ENCODE measurements at places on chromosomes 4 and X. TPM values are rescaled to one million over a fixed set of nuclear protein-coding genes. Genes with fewer than 3 reads are reported as not detected.

GRCh38 chr4:10321931-10322330, 135.3 kb downstream of the ZNF518B start:
- no peak for DNase-seq

SPIN2B gene
- total RNA-seq: 9.8 TPM

DNA sequence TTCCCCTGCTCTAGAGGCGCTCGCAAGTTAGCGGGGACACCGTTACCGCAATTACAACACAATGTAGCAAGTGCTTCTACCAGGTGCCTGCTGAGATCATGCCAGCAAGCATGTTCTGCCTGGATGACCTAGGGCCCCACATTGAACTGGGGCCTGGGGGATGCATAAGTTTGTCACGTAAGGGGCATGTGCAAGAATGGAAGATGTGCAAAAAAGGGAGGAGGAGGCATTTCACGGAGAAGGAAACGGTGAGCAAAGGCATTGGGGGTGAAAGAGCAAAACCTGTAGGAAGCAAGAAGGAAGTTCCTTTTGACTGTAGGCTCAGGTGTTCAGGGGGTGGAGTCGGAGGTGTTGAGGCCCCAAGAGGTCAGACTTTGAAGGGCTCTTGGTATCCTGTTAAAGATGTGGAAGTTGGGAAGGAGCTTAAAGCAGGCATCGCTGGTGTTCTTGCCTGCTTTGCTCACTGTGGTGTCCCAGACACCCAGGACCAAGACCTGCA, 602 bp upstream of the SCARB2 start:
- no peak for DNase-seq

NOX1 gene
- not detected for total RNA-seq

GRCh38 chr4:173281406-173282255, 52.5 kb downstream of the HMGB2 start:
- no peak for DNase-seq

DNA sequence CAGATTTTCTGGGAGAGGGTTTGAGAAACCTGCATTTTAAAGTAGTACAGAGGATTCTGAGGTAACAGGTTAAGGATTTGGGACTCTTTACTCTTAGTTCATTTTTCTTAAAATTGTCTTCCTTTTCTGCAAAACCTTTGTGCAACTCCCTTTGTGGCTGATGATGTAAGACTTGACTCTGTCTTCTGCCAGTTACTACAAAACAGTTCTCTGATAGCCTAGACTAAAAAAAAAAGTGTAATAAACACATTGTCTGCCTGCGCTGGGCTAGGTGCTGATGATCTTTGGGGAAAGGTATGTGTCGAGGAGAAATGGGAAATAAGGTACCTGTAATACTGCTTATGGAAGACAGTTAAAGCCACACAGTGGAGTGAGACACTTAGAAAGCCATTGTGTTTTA, 28.7 kb downstream of the IL13RA1 start:
- DNase-seq: no peak

DNA sequence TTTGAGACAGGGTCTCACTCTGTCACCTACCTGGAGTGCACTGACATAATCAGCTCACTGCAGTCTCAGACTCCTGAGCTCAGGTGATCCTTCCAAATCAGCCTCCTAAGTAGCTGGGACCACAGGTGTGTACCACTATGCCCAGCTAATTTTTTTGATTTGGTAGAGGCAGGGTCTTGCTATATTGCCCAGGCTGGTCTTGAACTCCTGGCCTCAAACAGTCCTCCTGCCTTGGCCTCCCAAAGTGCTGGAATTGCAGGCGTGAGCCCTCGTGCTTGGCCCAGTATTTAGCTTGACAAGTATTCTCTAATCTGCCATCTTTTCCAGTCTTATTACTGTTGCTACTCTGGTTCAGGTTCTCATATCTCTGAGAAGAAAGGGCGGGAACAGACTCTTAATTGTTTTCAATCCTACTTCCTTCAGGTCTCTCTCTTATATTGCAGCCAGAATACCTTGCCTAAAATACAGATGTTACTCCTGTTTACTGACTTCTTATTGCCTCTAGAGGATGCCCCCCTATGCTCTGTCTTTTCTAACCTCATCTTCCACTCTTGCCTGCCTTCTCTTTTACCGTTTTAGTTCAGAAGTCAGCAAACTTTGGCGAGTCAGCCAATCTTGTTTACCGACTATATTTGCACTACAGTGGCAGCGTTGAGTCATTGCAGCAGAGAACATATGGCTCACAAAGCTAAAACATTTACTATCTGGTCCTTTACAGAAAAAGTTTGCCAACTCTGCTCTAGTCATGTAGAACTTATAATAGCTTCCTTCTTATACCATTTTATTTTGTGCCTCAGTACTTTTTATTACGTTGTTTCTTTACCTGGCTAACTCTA, 19.0 kb downstream of the MRPL1 start:
- no peak for DNase-seq

DNA sequence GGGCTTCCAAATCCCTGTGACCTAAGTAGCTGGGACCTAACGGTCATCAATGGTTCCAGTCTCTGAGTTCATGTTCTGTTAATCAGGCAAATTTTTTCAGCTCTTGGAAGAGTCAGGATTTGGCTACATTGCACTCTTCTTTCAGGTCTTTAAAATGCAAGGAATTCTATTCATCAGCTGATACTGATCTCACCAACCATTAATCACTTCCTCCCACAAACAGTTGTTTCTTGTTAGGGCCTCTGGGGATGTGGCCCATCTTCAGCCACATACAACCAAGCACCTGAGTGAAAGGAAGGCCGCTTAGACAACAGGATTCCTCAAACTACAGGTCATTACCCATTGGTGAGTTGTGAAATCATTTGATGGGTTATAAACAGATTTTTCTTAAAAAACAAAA, 71.7 kb downstream of the FANCB start:
- no peak for DNase-seq

GRCh38 chr4:98610431-98610830, 48.0 kb downstream of the TSPAN5 start:
- no peak for DNase-seq

GRCh38 chrX:131301155-131301554, 12.0 kb upstream of the IGSF1 start:
- no peak for DNase-seq

DNA sequence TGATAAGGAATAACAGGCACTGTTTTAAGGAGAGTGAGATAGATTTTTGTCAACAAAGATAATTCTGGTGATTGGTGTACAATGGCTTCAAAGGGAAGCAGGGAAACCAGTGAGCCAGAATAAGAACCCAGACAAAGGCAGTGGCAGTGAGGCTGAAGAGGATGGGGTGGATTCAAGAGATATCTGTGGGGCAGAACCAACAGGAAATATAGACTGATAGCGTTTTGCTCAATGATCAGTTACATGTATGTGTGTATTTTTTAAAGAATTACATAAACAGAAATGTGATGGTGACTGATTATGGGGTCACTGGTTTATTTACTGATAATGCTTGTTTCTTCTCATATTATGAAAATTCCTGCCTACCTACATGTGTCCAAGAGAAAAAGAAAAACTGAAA, 66.4 kb downstream of the AMMECR1 start:
- no peak for DNase-seq

FGB gene
- total RNA-seq: not detected

DNA sequence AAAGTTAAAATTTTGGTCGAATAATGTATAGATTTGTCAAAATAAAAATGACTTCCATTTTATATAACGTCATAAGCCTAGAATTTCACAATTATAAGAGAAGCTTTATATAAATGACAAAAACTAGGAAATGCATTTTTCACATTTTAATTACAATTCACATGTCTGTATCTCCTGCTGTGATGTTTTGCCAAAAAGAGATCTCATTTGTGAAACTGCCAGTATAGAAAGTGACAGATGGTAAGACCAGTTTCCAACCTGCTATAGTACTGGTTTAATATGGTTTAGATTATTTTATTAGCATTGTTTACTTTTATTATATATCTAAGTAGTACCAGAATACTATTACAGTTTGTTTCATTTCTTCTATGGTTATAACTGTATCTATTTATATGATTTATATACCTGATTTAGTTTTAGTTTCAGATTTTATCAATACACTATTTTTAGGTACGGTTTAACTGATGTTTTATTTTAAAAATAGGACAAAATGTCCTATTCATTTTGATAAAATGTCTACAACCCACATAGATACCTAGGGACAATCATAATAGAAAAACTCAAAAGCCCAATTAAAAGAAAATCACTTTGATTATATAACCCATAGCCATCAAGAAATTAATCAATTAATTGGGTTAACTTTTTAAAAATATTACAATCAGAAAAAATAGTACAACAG, 5.4 kb upstream of the CCSER1 start:
- no peak for DNase-seq

GRCh38 chrX:2387614-2388239, 113.0 kb downstream of the DHRSX start:
- no peak for DNase-seq

DNA sequence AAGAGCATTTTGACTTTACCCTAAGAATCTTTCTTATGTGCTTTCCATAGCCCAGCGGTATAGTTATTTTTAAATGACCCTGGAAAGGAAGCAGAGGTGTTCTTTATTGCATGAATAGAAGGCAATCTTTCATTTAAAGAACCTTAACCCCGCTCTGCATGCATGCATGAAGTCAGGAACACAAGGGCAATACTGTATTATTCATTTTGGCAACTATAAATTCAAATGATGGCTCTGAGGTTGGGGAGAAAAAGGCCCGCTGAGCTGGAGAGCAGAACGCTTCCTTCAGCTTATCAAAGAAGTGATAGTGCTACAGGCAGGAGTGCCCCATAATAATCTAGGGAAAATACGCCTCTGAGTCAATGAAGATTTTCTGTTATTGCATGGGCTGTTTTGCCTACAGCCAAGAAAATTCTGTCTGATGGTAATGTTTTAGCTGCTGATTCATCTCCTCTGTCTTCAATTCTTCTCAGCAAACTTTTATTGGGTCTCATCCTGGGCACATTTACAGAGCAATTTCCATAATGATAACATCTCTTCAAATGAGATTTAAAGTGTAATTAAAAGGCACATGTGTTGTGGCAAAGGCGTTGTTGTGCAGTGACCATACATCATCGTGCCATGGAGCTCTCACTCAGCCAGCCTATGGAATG, 452.2 kb upstream of the FTHL17 start:
- DNase-seq: no peak

GRCh38 chr4:127238956-127239475, 393.7 kb upstream of the INTU start:
- no peak for DNase-seq

GRCh38 chr4:88045021-88045420, 37.6 kb downstream of the PKD2 start:
- DNase-seq: no peak

All from frontal cortex (tissue), 4 donors.